Activated CD4-positive, alpha-beta T cell treated with anti-CD3 and anti-CD28 coated beads, Interleukin-2, amount 50 U/mL, for 1 hour (primary cell): ENCODE measurements at places on chromosomes 4 and X.

DNA sequence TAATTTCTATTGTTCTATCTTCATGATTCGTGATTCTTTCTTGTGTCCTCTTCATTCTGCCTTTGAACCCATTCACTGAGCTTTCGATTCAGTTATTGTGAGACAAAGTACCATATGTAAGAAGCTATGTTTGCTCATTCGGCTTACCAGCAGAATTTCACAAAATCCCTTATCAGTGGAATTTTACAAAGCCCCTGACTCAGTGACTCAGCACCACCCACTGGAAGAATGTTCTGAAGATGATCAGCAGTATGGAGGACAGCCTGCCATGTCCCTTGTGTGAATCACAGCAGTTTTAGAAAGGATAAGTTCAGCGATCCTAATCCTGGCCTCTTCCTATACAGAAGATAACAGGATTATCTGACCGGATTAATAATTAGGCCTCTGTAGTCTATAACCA is 5.8 kb upstream of the UXT start:
- DNase-seq, result no peak

GRCh38 chr4:180664766-180665368 is 1578.3 kb upstream of the TENM3 start:
- DNase-seq, result peak; percentile 25

DNA sequence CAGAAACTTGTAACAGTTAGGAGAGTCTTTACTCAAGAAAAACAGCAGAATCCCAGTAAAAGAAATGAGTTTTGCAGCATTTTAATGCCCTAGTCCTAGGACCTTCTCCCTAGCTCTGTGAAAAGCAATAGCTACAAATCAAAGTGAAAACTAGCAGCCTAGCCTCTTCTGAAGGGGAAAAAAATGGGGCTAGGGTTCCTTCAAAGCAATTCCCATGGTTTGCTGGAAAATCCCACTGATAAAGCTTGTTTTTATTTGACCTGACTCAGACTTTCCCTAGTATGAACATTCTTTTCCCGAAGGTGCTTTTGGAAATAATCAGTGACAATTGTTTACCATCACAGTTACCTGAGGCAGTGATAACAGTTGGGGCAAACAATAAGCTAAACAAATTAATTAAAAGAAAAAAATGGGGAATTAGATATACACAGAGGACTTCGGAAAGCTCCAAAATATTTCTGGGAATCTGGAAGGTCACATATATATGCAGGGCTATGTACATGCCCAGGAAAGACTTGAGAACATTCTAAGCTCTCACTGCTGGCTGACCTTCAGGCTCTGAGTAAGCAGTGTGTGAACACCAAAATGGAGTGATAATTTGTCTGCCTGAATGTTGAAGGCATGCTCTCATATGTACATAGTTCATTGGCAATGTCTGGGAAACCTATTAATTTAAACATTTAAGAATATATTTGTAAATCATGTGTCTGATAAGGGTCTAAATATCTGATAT is 285.9 kb downstream of the KCTD8 start:
- no peak for DNase-seq

- no peak for DNase-seq
These were observed 166.8 kb downstream of the COL4A6 start for GRCh38 chrX:108271397-108271787.

DNA sequence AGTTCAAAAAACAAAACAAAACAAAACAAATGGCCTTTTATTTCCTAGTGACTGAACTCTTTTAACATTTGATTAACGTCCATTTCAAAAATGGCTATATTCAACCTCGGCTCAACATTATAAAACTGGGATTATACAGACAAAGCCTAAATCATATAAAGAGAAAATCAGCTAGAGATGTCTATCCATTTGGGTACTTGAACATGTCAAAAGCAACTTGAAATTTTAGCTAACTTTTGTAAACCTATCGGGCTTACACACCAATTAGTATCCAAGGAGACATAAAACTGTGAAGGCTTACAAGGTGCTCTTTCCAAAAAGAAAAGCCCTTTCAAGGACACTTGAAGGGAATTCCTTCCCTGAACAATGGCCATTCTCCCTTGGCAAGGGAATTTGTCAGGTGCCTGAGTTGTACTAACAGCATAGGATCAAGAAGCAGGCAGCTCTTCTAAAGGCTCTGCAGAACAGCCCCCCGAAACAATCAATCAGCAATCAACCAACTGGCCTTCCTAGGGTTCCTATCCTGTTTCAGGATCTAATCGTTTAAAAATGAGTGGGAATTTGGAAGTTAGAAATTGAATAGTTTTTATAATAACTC is 633.7 kb upstream of the HTR2C start:
- no peak for DNase-seq

DNA sequence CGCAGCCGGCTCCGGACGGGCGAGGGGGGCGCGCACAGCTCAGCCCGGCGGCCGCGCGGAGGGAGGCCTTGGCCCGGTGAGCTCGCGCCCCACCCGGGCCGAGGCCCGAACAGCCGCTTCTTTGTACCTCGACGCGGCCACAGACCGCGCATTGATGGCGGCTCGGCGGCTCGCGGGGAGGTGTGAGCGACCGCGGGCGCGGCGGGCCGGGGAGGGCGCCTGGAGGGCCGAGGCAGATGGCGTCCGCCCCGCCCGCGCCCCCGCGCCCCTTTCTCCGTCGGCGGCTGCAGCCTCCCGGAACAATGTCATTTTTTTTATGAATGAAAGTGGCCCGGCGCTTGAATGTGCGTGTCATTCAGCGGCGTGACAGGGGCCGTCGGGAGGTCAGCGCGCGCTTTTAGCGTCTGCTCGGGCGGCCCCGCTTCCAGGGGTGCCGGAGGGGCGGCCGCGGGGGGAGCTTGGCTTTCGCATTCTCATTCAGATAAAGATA is 1.8 kb downstream of the FGFR3 start:
- DNase-seq, result no peak

- DNase-seq, result no peak
These were observed 138.3 kb upstream of the USP38 start for GRCh38 chr4:143046454-143046853.

DNA sequence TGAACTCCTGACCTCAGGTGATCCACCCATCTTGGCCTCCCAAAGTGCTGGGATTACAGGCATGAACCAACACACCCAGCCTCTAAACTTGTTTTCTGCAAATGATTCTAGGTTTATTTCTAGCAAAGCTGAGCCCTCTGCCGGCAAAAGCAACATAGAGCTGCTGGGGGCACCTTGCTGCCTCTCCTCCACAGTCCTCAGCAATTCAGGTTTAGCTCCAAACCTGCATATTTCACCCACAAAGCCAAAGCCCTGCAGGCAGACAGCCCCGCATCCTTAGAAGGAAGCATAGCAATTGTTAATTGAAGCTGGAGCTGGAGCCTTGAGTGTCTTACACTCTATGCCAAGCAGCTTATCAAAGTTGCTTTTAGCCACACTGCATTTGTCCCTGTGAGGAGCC is 24.9 kb upstream of the OCIAD2 start:
- no peak for DNase-seq

DNA sequence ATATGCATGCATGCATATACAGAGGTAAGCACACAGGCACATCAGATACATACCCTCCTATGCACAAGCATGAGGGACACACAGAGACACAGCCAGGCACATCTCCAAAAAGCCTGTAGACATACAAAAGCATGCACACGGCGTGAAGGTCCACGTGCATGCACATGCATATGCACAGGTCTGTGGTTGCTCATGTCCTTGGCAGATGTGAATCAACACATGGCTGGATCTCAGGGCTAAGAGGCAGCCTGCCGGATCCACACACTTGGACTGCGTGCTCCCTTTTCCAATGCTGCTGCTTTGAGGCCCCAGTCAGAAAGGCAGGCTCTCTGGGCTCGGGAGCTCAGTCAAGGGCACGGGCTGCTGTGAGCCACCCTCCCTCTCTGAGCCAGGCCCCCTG is 3.6 kb downstream of the STARD8 start:
- no peak for DNase-seq

GRCh38 chrX:11965436-11965835 is 172.8 kb upstream of the FRMPD4 start:
- no peak for DNase-seq

- DNase-seq, result peak; percentile 61
These were observed 23.5 kb downstream of the TLR10 start for GRCh38 chr4:38759113-38759789.

GRCh38 chr4:124037236-124037635 is 640.6 kb downstream of the SPRY1 start:
- no peak for DNase-seq

GRCh38 chr4:142110136-142110535 is 473.8 kb downstream of the IL15 start:
- no peak for DNase-seq

DNA sequence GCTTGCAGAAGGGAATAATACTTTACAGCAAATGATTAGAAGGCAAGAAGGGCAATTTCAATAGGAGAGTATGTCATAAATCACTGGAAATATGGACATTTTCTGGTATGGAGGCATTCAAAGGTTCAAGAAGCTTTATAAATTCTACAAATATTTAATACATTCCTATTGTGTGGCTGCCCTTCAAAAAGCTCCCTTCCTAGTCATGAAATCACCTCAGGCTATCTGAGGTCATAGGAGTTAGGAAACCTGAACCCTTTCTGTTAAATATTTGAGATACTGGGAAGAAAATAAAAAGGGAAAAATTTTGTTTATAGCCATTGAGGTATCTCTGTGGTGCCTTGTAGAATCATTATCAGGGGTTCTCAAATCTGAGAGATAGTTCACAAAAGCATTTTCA is 316.8 kb upstream of the EMCN start:
- no peak for DNase-seq

DNA sequence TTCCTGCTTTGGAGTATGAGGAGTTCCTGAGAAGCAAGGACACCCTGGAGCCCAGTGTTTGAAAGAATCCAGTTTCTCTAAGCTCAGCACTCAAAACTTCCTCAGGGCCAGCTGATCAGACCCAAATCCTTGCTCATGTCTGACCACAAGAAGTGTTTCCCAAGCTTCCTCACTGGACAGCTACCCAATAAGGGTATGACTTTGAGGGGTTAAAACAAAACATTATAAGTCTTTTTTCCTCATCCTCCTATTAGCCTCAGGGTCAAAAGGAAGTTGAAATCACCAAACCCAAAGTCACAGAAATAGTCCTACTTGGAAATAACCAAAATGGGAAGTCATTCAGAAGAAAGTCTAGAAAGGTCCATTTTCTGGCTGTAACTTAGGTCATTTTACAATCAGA is 13.7 kb downstream of the ZBTB33 start:
- DNase-seq, result no peak

- DNase-seq, result no peak
These were observed 129.6 kb upstream of the BMP3 start for GRCh38 chr4:80900908-80901307.

GRCh38 chr4:121140716-121141460 is 23.2 kb downstream of the TNIP3 start:
- no peak for DNase-seq

GRCh38 chrX:98459669-98460068 is 1576.0 kb downstream of the RPA4 start:
- no peak for DNase-seq
